ENCODE measurements at places on chromosomes 12 and 14.

DNA sequence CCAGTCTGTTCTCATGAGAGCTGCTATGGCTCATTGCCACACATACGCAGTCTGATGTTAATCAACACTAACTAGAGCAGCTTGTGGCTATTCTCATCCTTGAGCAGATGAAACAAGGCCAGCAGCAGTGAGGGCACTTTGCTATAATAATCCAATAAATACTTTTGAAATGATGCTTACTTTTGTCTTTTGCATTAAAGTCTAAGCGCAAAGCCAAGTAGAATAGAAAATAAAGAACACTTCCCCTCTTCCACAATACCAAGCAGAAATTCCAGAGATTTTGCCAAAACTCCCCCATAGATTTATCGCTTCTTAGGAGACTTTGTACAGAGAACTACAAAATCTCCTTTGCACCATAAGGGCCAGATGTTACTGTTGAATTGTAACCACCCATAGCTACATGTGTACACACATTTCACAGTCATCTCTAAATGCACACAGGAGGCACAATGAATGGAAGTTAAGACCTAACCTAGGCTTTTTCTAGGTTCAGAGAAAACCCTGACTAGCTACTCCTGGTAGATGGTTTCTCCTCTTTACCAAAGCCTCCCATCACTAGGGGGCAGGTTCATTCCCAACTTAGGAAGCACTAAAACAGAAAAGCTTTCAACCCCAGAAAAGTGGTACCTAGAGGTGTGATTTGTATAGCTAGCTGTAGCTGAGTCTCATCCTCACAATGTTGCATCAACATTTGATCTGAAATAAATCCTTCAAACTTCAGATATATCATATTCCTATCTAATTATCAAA is 119.3 kb downstream of the HMGA2 start:
- no peak for DNase-seq

DNA sequence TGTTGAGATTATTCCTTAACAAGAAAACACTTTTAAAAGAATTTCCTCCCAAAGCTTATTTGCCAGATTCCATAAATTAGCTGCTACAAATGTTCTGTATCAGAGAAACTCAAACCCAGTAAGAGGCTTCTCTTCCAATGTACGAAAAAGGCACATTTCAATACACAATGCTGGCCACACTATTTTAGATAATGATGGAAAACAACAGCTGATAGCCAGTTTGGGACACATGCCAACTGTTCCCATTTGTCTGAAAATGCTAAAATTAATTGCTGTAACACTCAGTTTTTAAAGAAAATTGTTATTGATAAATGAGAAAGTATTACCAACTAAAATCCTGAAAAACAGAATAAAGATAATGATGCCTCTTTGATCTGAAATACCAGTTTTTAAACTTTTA is 4.4 kb downstream of the CFL2 start:
- DNase-seq, result peak; percentile 63

DNA sequence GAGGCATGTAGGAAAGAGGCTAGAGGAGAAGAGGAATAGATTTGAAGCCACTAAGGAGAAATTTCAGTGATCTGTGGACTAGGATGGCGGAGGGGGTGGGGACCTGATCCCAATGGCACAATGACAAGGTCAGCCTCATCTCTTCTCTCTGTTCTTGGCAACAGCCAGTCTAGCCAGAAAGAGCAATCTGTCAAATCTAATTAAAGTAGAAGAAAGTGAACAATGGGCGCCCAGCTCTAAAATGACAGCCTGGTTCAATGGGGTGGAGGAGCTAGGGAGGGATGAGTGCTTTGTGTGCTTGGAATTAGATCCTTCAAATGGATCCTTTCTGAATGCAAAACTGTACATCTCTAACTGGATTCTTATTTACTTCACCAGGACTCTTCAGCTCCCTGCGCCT is 37.2 kb upstream of the TUBA1C start:
- peak; percentile 59 for DNase-seq

DNA sequence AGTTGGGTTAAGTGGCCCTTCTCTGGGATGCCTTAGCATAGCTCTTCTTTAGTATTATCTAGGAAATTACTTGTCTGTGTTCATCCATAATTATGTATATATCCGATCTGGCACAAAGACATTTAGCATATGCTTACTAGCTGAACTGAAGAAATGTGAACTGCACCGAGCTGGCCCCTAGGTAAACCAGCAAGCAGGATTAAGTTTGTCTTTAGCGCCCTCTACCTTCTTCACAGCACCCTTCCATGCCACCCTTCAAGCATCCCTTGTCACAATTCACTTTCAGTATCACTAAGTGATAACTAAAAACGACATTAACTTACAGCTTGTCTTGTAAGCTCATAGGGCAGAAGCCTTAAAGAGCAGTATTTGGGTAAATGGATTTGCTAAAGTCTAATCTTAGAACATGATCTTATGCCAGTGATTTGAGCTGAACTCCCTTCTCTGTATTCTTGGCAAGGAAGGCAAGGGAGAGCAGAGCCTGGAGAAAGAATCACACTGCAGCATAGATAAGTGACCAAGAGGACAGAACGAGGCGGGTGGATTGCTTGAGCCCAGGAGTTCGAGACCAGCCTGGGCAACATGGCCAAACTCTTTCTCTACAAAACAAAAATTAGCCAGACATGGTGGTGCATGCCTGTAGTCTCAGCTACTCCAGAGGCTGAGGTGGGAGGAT is 2.6 kb upstream of the HAL start:
- peak; percentile 79 for DNase-seq

DNA sequence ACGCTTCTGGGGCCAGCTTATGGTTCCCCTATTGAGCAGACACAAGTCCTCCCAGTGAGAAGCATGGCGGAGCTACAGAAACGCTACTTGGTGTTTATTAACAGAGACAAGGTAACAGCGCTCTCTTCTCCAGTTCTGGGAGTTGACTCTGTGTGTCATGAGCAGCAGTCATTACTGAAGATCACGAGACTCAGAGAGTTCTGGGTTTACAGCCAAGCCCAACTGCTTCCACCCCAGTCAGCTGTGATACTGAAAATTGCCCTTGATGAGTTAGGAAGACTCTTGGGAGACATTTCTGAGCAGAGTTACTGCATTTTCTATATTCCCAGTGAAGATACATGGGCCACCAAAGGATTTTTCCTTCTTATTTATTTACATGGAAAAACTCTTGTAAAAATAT is 48.6 kb downstream of the CFAP251 start:
- no peak for DNase-seq

- peak; percentile 62 for DNase-seq
Observed at GRCh38 chr12:125183187-125184067, 118.2 kb downstream of the AACS start.

- no peak for DNase-seq
Observed at GRCh38 chr14:33567731-33568130, 383.1 kb downstream of the EGLN3 start.

DNA sequence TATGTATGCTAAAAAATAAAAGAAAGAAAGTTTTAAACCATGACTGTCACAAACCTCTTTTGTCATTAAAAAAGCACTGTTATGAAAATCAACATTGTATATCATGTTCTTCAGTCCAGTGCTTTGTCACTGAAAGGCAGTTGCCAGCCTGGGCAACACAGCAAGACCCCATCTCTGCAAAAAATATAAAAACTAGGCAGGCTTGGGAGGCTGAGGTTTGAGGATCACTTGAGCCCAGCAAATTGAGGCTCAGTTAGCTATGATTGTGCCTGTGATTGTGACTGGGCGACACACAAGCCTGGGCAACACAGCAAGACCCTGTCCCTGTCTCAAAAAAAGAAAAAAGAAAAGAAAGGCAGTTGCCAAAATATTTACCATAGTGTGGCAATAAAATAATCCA is 102.7 kb upstream of the NAP1L1 start:
- no peak for DNase-seq

GRCh38 chr14:105857220-105857825 is 330.9 kb downstream of the TMEM121 start:
- no peak for DNase-seq

GRCh38 chr12:104669089-104669721 is 212.5 kb downstream of the CHST11 start:
- DNase-seq, result peak; percentile 92

GRCh38 chr12:49585477-49586459 is 17.8 kb upstream of the MCRS1 start:
- DNase-seq, result no peak

DNA sequence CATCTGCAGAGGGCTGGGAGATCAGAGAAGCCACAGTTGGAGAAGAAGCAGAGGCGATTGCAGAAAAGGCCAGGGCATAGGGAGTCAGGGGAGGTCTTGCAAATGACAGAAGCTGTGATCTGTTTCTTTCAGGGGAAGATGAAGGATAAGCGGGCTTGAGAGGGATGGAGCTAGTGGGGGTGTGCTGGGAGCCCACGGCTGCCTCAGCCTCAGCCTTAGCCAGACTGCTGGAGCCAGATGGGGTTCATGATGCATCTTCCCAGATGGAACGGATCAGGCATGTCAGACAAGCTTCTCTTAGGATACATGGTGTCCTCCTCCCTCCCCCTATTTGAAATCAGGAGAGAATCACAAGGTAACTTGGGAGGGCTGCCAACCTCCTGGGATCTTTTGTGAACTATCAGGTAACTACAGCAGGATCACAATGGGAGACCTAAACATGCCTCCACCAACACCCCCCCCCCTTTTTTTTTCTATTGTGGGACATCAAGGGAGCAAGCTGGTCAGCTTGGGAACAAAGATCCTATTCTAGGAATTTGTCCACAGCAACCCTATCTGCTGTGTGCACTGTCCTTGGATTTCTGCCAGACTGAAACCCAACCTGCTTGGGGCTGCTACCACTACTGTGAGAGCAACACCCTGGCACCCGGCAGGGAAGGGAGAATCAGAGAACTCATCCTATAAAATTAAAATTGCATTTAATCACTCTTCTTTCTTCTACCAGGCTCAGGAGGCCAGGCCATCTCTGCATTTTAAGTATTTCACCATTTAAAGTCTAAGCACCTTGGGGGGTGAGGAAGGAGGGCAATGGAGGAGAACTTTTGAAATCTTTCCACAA is 10.7 kb upstream of the ATP2A2 start:
- DNase-seq, result peak; percentile 52

GRCh38 chr12:113980537-113981337 is 14.6 kb upstream of the RBM19 start:
- DNase-seq, result peak; percentile 81

- DNase-seq, result no peak
Observed at GRCh38 chr12:123532808-123533649, 490 bp downstream of the RILPL1 start.

DNA sequence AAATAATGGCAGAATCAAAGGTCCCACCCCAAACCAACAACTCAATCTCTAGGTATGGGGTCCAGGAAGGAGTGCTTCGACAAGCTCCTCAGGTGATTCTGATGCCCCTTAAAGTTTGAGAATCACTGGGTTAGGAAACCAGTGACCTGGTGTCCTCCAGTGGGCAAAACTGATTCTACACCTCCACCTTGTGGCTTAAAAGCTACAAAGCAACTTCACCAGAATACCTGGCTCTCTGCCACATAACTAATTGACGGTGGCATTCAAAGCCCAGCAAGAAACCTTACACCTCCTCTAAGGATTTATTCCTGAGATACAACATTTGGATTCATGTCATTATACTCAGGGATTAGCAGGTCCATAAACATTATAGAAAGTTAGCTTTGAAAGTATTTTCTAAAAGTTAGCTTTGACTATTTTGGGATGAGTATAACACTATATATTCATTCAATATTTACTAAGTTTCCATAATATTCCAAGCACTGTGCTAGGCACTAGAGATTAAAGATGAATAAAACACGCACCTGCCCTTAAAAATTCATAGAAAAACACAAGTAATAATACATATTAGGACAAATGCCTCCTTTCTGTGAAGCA is 45.4 kb downstream of the DCAF5 start:
- DNase-seq, result peak; percentile 48

DNA sequence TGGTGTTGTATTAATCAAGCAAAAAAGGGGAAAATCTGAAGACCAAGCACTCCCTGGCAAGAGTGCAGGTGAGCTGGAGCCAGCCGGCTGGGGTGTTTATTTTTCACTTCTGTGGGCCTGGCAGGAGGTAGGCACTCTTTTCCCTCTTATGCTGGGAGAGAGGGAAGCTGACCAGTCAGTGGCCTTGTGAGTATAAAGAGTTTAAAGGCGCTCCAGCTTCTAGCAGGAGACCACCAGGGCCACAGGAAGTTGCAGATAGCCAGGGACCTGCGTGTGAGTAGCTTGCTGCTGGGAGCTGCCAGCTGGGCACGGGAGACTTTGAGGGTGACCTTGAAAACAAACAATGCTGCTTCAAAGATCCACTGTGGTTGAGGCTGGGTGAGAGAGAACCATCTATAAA is 217.4 kb upstream of the PWP1 start:
- no peak for DNase-seq

DNA sequence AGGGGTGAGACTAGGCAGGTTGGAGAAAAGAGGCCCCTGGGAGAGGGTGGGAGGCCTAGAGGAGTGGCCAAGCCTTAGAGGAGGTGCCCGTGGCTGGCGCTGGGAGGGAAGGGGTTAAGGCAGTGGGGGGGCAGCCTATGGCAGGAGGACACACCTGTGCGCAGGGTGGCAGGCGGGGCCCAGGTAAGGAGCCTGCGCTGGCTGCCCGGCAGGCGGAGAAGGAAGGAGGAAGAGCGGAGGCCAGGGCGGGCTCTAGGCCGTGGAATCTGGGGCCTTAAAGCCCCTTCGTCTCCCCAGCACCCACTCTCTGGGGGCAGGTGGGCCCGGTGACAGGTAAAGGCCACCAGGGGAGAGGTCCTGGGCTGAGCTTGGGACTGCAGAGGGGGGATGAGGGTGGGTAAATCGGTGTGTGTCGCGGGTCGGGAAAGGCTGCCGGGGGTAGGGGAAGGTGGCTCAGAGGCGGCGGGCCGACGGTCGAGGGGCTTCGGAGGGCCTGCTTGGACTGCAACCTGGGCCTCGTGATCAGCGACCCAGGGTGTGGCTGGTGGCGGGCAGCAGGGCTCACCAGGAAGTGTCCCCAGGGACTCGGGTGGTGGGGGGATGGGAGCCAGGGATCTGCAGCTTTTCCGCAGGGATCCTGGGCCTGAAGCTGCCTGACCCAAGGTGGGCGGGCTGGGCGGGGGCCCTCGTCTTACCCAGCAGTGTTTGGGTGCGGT is 7.3 kb downstream of the PHB2 start:
- DNase-seq, result no peak

GRCh38 chr14:89241257-89241656 is 175.8 kb downstream of the FOXN3 start:
- no peak for DNase-seq

- DNase-seq, result no peak
Observed at GRCh38 chr12:125210104-125210755, 145.0 kb downstream of the AACS start.

- DNase-seq, result peak; percentile 69
Observed at GRCh38 chr12:5442251-5443006, 10.5 kb downstream of the NTF3 start.

- no peak for DNase-seq
Observed at GRCh38 chr12:123131291-123131832, 19.5 kb downstream of the PITPNM2 start.

GRCh38 chr12:32052212-32052713 is 54.4 kb upstream of the BICD1 start:
- DNase-seq, result no peak

DNA sequence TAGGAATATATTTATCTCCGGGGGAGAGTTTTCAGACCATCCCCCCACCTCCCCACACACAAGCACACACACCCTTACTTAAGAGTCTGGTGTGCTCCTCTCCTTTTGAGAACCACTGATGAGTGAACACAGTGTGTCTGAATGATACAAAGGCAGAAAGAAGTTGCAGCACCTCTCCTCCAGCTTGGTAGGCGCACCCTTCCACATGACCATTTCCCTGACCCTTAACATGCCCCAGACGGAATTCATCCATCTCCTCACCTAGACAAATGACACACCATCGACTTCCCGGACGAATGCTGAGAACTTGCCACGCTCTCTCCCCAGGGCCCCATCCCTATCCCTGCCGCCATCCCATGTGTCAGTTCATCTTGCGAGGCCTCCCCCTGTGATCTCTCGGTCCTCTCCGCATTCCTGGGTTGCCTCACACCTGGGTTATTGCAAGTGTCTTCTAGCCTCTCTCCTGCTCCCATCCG is 3.9 kb downstream of the TNFRSF1A start:
- DNase-seq, result no peak
